Left kidney (tissue), 8 donors: ENCODE measurements at places on chromosomes 3 and 15. TPM values are rescaled to one million over a fixed set of nuclear protein-coding genes. Genes with fewer than 3 reads are reported as not detected.

DNA sequence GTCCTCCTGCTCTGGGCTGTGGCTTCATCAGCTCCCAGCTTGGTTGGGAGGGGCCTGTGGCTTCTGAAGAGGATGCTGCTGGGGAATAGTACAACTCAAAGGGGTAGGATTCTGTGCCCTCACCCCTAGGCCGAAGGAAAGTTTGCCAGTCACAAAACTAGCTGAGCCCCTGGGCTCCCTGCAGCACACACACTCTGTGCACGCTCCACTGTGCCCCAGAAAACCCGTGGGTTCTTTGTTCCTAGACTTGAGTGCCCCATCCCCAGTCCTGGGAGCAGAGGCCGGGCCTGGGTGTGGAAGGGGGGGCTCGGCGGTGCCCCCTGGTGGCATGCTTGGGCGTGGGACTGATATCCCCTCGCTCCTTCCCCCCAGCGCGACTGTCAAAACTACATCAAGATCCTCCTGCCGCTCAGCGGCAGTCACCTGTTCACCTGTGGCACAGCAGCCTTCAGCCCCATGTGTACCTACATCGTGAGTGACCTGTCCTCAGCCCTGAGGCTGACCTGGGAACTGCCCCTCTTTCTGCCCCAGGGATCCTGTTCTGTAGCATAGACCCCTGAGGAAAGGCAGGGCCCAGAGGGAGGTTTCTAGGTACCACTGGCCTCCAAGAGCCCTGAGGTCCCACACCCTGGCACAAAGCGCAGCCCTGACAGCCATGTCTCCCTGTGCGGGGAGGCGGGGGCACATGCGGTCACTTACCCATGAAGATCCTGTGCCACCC, 14.2 kb downstream of the CIB1 start:
- DNase-seq, result no peak

GRCh38 chr3:44045476-44046275, 196.0 kb upstream of the TOPAZ1 start:
- DNase-seq, result no peak

DNA sequence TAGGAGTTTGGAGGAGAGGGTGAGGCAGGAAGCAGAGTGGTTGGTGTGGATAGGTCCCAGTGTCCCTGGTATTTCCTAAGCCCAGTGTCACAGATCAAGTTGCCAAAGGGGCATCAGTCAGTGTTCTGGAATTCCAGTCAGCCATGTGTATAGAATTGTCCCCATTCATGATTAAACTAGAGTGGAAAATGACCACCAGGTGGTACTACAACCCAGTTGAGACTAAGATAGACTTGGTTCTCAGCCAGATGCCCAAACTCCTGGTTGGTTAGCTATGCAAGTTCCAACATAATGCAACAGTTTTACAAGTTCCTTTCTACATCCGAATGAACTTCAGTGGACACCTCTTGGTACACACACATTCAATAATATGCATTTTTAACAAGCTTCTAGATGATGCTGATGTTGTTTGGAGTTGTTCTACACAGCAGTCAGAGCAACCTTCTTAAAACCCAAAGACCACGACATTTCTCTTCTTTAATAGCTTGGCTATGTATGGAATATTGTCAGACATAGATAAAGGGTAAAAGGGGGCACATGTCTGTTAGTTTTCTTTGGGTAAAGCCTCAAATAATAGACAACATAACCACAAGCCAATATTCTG, 8.4 kb upstream of the ATR start:
- peak; percentile 79 for DNase-seq

GRCh38 chr15:75185271-75186029, 16.2 kb upstream of the C15orf39 start:
- no peak for DNase-seq

DNA sequence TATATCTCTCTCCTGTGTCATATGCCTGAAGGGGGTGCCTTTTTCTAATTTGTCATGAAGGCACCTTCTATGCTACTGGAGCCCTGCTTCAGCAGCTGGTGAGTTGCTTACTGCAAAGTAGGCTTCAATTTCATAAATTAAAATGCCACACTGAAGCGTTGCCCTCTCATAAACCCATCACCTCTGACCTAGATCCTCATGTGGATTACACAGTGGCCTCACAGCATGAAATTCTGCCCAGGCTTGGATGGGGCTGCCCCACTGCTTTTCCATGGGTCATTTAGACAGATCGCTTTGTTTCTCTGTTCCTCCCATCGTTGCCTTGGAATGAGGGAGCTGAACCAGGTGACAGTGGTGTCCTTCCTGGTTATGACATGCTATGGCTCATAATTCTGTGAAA, 131.2 kb downstream of the RPL22L1 start:
- no peak for DNase-seq

- no peak for DNase-seq
These were observed 104.5 kb upstream of the BFSP2 start for GRCh38 chr3:133295199-133295901.

DNA sequence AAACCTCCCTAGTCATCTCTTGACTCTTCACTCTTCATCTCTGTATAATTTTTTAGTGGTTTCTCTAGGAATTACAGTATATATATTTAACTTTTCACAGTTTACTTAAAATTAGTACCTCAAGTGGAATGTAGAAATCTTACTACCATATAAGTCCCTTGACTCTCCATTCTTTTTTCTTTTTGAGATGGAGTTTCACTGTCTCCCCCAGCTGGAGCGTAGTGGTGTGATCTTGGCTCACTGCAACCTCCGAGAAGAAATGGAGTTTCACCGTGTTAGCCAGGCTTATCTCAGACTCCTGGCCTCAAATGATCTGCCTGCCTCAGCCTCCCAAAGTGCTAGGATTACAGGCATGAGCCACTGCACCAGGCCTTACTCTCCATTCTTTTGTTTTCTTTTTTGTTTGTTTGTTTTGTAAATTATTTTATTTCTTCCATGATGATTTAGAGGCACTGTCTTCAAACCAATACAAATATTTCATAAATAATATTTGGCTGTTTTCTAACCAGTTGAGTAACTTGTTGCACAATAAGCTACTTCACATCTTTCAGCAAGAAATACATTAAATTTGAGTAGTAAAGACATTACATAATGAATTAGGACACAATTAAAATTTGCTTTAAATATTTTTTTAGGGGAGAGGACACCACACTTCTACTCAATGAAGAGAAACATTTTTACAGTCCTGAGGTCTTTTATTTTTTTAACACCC, 144.8 kb downstream of the RBPMS2 start:
- no peak for DNase-seq

- no peak for DNase-seq
These were observed 407.0 kb upstream of the RGMA start for GRCh38 chr15:93495799-93496637.

DNA sequence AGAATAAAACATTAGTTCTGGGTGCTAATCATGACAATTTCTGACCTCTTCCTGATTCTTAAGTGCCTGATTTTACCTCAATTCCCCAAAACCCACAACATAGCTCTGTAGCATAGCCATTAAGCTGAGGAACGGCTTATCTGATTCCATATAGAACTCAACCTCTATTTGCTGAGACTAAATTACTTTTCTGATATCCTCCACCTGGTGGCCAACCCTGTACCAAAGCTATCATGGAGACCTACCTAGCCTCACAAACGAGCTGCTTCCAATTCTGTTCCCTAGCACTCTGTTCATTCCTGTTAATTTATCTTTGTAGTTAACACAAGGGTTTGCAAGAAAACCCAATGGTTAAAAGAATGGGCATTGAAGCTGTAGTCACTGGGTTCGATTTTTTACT, 245.2 kb downstream of the PLOD2 start:
- DNase-seq, result no peak

GRCh38 chr15:90868261-90868689, at the start of gene FURIN:
FURIN (plus strand) TSS chr15:90868588; CDS start chr15:90875741, 7,153 bp downstream.
- DNase-seq, result no peak

- no peak for DNase-seq
These were observed 179.8 kb downstream of the SLCO3A1 start for GRCh38 chr15:92033314-92033713.

- no peak for DNase-seq
These were observed 90.8 kb downstream of the CRTC3 start for GRCh38 chr15:90620379-90621067.

Gene EPB42
- polyA plus RNA-seq, result 0.80 TPM

Gene MME
- polyA plus RNA-seq, result 467 TPM

Gene GOLGA8F
- polyA plus RNA-seq, result not detected

Gene GNAT1
- not detected for polyA plus RNA-seq

Gene SLC22A14
- 1.1 TPM for polyA plus RNA-seq

Gene NBEAL2
- polyA plus RNA-seq, result 44.0 TPM

Gene LRTM1
- polyA plus RNA-seq, result not detected
